ENCODE measurements at places on chromosomes 16 and 17. TPM values are rescaled to one million over a fixed set of nuclear protein-coding genes. Genes with fewer than 3 reads are reported as not detected.

ZSCAN10 gene
- 0.26 TPM for total RNA-seq

KRT23 gene
- 0.08 TPM for total RNA-seq

NSF gene
- 21.1 TPM for total RNA-seq

USP43 gene
- 9.7 TPM for total RNA-seq

MTMR4 gene
- total RNA-seq = 24.0 TPM

NKIRAS2 gene
- total RNA-seq = 82.1 TPM

TMEM100 gene
- total RNA-seq = not detected

SOX15 gene
- 0.60 TPM for total RNA-seq

CD300LG gene
- not detected for total RNA-seq

PRR15L gene
- total RNA-seq = not detected

TCAP gene
- 1.1 TPM for total RNA-seq

ODAD4 gene
- total RNA-seq = 9.4 TPM

ZNF423 gene
- not detected for total RNA-seq

Measured in A375 (cell line).